Stimulated activated CD4-positive, alpha-beta T cell treated with anti-CD3 and anti-CD28 coated beads, Interleukin-1b, Interleukin-23, amount 100 ng/mL, for 1 hour (primary cell): ENCODE measurements at places on chromosomes 7 and 10.

GRCh38 chr7:108181073-108181985, 51.2 kb upstream of the LAMB4 start:
- no peak for DNase-seq

- DNase-seq, result no peak
Measured at GRCh38 chr10:76970711-76971519, 666.7 kb downstream of the KCNMA1 start.

DNA sequence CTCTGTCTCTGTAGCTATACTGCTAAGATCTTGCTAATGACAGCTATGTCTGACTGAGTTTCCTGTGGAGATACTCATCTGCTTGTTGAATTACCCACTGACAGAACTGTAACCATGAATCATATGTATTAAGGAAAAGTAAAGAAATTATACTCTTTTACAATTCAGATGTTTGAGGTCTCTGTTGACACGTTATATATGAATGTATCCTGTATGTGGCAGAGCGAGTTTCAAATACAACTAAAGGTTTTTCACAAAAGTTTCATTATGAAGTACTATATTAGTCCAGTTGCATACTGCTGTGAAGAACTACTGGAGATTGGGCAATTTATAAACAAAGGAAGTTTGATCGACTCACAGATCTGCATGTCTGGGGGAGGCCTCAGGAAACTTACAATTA, 232.5 kb downstream of the CDK14 start:
- DNase-seq, result no peak

DNA sequence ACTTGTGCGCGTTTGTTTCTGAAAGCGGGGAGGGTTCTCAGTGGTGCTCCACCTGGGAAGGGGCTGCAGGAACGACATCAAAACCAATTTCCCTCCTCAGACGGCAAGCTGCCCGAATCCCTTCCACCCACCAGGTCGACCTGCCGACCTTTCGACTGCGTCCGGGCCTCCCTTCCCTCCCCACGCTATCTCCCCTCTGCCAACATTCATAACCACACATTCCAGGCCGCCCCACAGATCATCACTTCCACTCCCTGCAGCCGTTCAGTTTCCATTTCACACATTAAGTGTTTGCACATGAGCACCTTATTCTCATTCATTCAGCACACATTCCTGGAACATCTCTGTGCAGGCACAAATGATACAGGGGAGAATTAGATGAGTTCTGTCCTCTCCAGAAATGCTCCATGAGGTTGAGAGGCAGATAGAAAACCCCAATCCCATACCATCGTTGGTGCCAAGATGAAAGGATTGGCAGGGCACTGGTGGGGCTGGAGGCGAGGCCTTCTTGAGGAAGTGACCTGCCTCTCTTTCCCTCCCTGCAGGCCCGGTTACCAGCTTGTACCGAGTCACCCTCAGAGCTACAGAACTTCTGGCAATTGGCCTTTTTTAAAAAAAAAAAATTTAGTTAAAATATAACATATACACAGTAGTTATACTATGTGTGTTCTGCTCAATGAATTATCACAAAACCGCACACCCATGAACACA, 70.0 kb downstream of the MINDY4 start:
- no peak for DNase-seq

GRCh38 chr7:32516551-32517100, 21.3 kb downstream of the AVL9 start:
- DNase-seq, result no peak

DNA sequence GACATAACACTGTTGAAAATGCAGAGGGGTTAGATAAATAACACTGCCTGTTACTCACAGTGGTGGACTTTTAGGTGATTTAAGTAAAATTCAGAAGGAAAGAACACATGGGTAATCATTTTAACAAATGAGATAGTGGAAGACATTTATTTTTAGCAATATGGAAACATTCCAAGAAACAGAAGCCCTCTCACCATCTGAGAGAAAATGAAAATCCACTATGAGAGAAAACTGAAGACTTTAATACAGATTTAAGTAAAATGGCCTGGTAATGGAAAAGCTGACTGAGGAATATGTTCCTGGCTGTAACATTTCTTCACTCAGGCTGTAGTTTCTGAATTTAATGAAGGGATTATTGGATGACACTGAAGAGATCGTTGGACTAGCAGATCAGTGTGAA, 12.1 kb upstream of the ZNF786 start:
- DNase-seq, result no peak

DNA sequence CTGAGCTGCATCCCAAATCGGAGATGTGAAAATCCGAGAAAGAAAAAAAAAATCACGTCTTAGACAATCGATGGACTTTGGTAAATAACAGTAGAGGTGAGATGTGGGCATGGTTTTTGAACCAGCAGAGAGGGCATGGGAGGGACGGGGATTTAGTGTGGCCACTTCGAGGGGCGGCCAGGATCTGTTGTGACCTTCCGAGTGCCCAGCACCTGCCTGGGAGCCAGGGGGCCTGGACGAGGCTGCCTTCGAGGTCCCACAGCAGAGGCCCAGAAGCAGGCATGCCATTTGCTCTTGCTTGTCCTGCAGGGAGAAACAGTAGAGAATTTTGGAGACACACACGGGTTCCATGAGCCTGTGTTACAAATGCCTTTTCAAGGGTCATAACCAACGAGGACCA, 469.7 kb upstream of the FOXK1 start:
- DNase-seq, result no peak

DNA sequence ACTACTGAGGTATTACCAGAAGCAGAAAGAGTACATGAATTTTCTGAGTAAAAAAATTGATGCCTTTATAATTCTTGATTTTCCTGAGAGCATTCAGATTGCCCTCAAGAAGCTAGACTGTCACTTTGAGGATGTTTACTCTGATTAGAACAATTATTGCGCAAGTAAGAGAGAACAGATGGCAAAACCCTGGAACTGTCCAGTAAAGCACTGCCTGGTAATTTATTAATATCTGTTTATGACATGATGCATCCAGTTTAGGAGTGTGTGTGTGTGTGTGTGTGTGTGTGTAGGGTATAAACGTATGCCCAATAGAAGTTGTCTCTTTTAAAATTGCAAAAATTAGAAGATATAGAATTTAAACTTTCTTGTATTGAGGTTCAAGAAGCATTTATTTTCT, 379.7 kb downstream of the PHTF2 start:
- no peak for DNase-seq

- DNase-seq, result peak; percentile 21
Measured at GRCh38 chr10:130300608-130301020, 164.4 kb downstream of the GLRX3 start.

- DNase-seq, result no peak
Measured at GRCh38 chr10:125344573-125345171, 184.3 kb upstream of the CTBP2 start.

DNA sequence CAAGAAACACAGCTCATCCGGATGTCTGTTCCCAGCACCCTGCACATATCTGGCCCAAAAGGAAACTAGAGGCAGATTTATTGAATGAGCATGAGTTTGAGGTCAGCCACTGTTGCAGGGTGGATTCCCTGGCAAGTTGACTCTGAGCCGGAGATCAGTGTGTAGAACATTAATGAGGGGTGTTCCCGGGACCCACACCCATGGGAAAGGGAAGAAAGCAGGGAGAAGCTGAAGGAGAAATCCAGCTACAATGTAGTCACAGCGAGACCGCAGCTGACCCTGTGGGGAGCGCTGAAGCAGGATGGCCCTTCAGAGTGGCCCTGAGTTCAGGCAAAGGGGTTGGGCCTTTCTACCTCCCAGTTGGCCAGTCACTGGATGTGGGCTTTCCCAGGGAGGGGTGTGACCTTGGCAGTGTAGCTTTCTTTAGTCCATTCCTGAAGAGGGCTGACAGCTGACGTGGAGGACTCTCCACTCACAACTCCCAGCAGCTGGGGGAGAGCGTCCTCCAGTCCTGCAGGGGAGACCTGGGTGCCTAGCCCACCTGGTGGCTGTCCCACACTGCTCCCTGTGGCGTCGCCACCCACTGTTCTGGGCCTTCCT, 324.2 kb upstream of the ZMIZ1 start:
- DNase-seq, result no peak

DNA sequence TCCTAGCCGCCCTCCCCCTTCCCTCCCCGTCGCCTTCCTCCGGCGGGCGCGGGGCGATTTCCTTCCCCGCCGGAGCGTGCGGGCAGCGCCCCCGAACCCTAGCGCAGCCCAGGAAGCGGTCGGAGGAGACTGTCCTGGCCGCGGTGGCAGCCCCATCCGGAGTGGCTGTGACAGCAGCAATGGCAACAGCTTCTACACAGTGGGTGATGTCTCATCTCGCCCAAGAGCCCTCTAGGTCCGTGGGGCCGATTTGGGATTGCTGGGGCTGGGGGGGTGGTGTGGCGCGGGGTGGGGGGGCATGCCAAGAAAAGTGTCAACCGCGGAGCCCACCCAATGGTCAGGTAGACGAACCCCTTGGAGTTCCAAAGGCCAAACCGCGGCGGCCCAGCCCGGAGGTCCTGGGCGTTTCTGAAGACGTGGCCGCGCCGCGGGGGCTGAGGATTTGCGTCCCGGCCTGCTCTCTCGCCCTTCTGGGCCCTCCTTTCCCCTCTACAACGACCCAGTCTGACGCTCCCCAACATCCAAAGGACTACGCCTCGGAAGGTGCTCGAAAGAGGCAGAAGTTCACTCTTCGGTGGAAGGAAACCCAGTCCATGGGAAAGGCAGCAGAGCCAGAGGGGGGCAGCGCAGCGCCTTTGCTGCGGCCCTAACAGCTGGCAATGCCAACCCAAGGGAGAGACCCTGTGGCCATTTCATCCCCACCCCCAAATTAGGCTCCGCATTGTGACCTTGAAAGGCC, 603 bp upstream of the TWIST1 start:
- no peak for DNase-seq

GRCh38 chr7:151089893-151090730, 3.8 kb downstream of the AGAP3 start:
- DNase-seq, result no peak

DNA sequence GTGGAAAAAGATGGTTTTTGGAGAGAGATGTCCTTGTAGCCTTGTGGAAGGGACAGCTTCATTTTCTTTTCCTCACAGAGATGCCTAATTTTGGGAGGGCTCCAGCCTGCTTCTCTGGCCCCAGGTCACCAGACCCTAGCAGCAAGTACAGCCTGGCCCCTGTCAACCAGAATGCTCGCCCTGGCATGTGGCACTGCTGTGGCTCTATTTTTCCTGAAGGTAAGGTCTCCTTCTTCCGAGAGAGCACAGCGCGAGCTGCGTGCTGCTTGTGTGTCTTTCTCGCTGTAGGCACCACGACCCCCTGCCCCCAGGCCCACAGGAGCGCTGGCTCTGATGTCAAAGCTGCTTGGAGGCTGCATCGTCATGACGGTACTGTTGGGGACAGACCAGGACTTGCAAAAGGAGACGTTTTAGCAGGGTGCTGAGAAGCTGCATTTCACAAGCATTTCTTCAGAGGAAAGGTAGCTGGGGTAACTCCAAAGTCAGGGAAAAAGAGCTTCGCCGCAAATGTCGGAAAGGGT, 58.7 kb downstream of the CLEC2L start:
- no peak for DNase-seq

DNA sequence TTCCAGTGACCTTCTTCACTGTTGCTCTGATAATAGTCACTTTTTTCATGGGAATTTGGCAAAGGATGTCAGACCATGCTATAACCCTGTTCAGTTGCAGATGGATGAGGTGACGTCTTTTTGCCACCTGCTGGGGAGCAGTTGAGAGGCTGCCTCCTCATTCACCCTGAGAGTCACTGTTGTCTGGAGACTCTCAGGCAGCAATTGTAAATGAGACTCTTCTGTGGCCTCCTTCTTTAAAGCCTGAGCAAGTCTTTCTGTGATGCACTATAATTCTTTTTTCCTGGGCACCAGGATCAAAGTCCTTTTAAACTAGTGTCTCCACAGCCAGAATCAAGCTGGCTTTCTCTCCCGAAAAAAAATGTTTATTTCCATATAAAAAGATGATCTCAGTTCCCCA, 345.1 kb downstream of the ARL4A start:
- no peak for DNase-seq

- no peak for DNase-seq
Measured at GRCh38 chr7:33191340-33191739, 62.0 kb downstream of the BBS9 start.

- DNase-seq, result no peak
Measured at GRCh38 chr7:136339464-136339863, 362.3 kb upstream of the MTPN start.

DNA sequence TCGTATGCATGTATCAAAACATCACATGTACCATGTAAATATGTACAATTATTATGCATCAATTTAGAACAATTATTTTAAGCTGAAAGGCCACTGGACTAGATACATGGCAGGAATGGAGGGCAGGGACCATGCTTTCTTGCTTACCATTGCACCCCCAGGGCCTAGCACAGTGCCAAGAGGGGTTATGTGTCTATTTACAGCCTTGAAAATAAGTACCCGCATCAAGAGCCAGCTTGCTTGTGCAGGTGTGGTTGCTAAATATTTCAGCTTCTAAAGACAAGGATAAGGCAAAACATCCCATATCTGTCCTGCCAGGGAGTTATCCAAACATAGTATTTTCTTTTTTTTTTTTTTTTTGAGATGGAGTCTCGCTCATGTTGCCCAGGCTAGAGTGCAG, 14.7 kb upstream of the OAT start:
- DNase-seq, result no peak

DNA sequence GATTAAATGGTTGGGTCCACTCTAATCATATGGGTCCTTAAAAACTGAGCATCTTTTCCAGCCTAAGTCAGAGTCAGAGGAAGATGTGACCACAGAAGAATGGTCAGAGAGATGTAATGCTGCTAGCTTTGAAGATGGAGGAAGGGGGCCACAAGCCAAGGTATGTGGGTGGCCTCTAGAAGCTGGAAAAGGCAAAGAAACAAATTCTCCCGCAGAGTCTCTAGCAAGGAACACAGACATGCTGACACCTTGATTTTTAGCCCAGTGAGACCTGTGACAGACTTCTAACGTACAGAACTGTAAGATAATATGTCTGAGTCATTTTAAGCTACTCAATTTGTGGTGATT, 1.5 kb upstream of the EXOC6 start:
- no peak for DNase-seq

DNA sequence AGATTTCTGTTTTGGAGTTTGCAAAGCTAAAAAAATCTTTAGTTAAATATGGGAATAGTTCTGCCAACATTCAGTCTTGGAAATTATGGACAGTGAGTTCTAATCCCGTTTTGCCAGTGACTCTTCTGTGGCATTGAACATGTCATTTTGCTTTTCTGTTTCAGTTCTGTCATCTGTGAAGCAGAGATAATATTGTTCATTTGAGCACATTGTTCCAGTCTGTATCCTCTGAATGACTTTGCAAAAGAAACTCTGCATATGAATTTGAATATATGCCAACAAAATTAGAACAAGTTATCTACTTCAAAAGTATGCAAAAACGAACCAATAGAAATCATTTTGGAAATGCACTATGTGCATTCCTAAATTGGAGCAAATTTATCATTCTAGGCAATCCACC, 746.0 kb upstream of the POT1 start:
- no peak for DNase-seq

- no peak for DNase-seq
Measured at GRCh38 chr10:4016214-4016740, 231.3 kb upstream of the KLF6 start.

- no peak for DNase-seq
Measured at GRCh38 chr7:93150200-93150835, 2.1 kb upstream of the SAMD9L start.

DNA sequence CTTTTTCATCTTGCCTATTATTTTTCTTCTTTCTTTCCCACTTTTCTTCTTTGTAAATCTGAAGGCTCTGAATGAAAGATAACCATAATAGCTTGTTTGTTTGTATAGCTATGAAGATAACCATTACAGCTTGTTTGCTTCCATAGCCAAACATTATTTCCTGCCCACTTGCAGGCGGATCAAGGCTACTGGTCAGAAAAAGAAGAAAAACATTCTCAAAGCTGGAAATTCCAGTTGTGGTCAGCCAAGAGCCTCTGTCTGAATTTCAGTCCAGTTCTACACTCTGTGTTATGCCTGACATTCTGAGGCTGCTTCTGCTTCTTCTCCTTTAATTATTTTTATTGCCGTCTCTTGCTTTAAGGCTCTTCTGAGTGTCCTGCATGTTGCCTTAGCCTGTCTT, 48.9 kb downstream of the TMEM178B start:
- no peak for DNase-seq
